ENCODE measurements at places on chromosomes 3 and 15.

GRCh38 chr3:138099417-138099816 is 16.0 kb downstream of the DZIP1L start:
- no peak for DNase-seq

- DNase-seq = no peak
Measured at GRCh38 chr15:64223882-64224281, 61.1 kb upstream of the PPIB start.

GRCh38 chr3:36227980-36228379 is 152.3 kb upstream of the STAC start:
- DNase-seq = no peak

- DNase-seq = no peak
Measured at GRCh38 chr3:130915567-130916292, 21.8 kb downstream of the ATP2C1 start.

- peak; percentile 7 for DNase-seq
Measured at GRCh38 chr3:53196575-53197407, 35.8 kb downstream of the PRKCD start.

DNA sequence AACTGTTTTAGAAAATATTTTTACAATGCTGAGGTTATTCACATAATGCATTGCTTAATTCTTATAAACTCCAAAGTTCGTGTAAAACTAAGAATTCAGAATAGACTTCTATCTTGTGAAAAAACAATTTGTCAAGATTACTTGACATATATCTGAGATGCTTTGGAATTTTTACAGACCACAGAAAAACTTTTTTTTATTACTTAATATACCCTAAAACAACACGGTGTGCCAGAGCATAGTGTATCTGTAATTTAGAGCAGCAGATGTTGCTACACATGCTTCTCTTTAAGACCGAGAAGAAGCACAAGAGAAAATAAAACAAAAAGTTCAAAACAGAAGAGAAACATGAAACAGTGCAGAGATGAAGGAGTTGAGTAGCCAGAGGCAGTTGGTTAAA is 26.4 kb downstream of the ASB7 start:
- no peak for DNase-seq

DNA sequence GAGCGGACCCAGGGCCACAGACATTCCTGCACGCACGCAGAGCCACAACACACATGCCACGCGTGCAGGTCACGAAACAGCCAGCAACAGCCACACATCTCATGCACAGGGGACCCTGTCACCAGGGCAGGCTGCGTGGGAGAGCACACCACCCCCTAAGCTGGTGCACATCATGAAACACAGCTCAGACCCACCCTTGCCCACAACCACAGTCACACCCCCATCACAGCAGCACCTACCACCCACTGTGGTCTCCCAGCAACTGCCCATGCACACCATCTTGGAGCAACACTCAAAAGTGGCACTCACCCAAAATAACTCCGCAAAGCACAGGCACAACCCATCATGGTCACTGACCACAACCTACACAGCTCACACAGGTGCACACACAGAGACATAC is 75.7 kb downstream of the OCA2 start:
- DNase-seq = no peak

GRCh38 chr3:187849016-187849654 is 103.9 kb upstream of the BCL6 start:
- DNase-seq = no peak

DNA sequence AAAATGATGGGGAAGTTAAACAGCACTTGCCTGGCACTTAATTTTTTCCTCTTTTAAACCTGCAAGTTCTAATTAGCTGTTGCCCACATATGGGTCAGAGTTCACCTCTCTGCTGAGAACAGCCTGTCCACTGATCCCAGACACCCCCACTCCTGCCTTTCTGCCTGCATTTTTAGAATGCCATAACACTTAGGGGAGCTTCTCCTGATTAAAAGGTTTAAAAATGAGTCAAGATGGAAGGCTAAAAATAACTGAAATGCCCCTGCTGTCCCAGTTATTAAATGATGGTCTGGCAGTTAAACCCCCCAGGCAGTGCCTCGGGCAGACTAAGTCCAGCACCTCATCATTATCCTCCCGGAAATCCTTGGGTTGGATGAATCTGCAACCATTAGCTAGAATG is 913.6 kb upstream of the ARPP21 start:
- DNase-seq = no peak

GRCh38 chr3:9976721-9977709 is 9.6 kb downstream of the EMC3 start:
- DNase-seq = no peak

DNA sequence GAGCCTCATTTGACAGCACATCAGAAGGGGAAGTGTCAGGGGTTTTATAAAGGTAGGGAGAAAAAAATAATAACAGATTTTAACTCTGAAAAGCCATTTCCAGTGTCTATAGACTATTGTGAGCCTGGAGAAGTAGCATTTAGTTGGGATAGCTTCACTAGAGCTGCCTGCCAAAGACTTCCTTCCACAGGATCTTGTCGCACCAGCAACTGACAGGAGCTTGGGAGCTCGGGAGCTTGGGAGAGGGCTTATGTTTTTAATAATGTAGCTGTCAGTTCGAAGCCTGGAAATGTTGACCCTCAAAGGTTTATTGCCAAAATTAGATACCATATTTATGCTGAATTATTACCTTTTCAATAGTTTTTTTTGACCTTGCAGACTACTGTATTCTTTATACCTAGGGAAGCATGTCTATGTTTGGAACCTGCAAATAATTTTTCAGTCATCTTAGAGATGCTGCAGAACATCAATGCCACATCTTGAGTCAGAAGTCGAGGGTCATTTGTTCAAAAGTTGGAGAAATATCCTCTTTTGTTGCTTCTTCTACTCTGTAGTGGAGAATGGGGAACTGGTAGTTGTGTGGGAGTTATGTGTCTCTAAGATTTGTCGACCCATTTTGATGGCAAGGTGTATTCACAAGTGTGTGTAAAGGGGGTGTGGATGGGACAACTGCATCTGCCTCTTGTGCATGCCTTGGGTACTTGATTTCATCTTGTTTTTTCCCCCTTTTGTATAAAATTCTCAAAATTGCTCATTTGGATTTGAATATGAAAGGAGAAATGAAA is 41.7 kb downstream of the ARPP21 start:
- DNase-seq = no peak

- no peak for DNase-seq
Measured at GRCh38 chr3:62659660-62660059, 215.6 kb downstream of the CADPS start.

All from T follicular helper cell (primary cell).